Activated T-helper 1 cell treated with anti-CD3 and anti-CD28 coated beads, Interleukin-12 subunit alpha, Interleukin-12 subunit beta, Interleukin-2, Interleukin-4 antibody, amounts not matched to agents 30 ng/mL and 10 ng/mL and 1 ng/mL, durations not matched to agents 14 hours and 24 hours and 36 hours (primary cell): ENCODE measurements at places on chromosomes 2 and 18.
A peak's percentile ranks its signal among the peaks of the same experiment; 100 is the strongest.

- DNase-seq = no peak
Observed at GRCh38 chr18:79634186-79634585, 45.4 kb upstream of the CTDP1 start.

DNA sequence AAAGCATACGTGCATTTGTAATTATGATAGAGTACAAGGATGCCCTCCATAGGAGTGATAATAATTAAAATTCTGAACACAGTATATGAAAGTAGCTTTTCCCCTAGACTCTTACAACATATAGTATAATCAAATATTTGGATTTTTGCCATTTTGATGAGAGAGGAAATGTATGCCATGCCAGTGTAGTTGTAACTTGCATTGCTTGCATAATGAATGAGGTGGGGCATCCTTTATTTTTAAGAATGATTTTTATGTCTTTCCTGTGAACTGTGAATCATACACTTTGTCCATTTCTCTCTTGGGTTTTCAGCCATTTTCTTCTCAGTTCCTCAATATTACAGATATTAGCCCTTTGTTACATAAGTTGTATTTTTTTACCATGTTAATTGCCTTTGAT lies 197.5 kb downstream of the SCG2 start:
- DNase-seq = no peak

DNA sequence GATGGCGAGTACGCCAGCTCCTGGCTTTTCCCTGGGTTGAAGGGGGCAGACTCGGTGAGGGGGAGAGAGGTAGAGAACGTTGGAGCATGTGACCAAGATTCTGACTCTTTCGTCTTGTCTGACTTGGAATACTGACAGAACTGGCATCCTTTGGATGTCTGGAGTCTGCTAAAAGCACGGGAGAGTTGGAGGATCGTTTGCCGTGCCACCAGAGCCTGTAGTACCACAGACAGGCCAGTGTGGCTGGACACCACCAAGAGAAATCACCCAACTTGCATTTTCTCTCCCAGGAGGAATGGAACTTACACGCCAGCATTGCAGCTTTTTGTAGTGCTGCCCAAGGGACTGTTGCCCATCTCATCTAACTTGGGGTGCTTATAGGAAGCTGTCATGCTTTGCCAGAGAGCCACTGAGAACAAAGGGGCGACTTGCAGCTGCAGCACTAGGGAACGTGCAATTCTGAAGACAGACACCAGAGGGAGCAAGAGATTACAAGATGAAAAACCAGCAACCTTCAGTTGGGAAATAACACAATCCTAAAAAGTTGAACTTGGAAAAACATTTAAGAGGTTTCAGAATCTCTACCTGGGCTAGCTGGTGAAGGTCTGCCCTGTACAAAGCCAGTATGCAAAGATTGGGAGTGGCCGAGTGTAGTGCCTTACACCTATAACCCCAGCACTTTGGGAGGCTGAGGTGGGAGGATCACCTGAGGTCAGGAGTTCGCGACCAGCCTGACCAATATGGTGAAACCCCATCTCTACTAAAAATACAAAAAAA lies 24.1 kb downstream of the PSMG2 start:
- DNase-seq = peak; percentile 37

- no peak for DNase-seq
Observed at GRCh38 chr18:31426871-31427406, 20.6 kb upstream of the DSG3 start.

DNA sequence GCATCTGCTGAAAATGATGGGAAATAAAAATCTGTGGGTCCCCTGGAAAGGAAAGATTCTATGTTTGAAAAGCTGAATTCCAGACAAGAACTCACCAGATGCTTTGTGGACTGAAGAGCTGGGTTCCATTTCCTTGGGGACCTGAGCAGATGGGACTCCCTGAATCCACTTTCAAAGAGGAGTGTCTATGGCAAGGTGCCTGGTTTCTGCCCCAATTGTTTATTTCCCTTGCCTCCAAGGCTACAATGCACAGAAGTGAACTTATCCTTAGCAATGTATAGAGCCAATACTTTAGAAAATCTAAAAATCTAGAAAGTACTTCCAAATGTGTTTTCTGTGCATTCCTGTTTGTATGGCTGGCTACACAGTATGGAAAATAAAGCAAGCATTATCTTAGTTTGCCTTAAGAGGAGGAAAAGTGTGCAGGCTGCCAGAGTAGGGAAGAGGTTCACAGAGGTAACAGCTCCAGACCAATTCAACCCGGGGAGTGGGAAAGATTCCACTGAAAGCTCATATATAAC lies 420.5 kb downstream of the NRXN1 start:
- no peak for DNase-seq

- no peak for DNase-seq
Observed at GRCh38 chr2:240988146-240988545, 10.3 kb upstream of the SNED1 start.

GRCh38 chr2:48454504-48454903 lies 75.5 kb upstream of the STON1 start:
- no peak for DNase-seq

DNA sequence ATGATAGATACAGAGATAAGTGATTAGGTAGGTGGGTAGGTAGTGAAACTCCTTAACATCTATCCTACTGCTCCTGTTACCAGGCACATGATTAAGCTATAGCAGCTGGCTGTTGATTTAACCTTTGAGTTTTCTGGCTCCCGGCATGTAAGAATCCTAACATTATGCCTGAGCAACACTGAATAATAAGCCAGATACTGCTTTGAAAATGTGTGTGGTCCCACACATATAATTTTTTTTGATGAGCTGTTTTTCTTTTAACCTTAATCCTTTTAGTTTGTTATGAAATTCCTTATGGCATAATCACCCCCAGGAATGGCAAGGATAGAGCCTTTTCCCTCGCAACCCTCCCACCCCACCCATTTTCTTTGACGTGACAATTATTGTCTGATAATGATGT lies 104.2 kb upstream of the NEUROD1 start:
- DNase-seq = no peak

DNA sequence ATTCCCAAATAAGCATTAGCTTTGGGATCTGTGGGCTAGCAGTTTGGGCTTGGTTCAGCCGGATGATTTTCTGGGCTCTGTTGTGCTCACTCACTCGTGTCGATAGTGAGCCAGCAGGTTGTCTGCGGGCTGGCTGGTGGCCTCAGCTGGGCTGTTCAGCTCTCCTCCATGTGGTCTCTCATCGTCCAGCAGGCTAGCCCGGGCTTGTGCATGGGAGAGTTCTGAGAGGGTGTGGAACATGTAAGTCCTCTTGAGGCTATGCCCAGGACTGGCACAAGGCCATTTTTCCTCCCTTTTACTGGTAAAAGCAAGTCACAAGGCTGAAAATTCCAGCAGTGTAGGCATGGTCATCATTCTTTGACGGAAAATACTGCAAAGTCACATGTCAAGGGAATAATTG lies 38.5 kb downstream of the NTSR2 start:
- no peak for DNase-seq

DNA sequence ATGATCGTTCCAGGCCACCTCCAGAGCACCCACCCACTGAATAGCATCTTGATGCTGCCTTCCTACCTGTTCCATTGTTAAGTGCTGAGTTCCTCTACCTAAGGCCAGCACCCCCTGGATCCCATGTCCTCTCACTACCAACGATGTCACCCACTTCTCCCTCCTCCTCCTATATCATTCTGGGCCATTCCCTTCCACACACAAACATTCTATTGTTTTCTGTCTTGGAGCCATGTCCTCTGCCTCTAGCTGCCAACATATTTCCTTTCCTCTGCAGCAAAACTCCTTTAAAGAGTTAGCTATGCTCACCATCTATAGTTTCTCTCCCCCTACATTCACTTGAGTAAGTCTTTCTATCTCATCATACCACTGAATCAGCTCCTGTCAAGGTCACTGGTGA lies 64.0 kb upstream of the ACKR3 start:
- no peak for DNase-seq

DNA sequence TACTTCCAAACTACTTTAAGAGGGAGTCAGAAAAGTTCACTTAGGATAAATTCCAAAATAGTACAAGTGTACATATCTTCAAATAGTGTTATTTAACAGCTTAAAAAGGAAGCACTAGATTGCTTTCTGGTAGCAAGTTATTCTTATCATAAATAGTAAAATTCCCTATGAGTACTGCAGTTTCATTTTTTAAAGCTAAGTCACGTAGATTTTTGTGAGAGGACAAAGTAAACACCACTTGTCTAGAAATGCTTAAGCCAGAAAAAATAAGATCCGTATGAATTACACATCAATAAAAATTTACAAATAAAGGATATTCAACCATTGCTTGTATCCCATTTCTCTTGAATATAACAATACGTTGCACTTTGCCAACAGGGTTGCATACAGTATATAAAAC lies 19.2 kb downstream of the HNRNPLL start:
- no peak for DNase-seq

- no peak for DNase-seq
Observed at GRCh38 chr2:66069937-66070720, 364.8 kb upstream of the MEIS1 start.

GRCh38 chr18:40347261-40347660 lies 1607.8 kb upstream of the PIK3C3 start:
- no peak for DNase-seq

GRCh38 chr2:197057959-197058358 lies 131.5 kb upstream of the PGAP1 start:
- DNase-seq = no peak

DNA sequence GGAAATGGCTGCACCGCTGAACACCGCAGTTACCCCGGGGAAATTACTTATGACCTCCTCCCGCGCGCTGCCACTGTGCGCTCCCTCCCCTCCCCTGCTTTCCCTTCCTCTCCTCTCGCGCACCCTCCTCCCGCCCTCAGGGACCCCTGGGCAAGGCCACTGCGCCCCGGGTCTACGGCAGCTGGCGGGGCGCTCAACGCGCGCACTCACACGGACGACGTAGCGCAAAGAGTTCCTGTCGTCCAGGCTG lies 7.9 kb downstream of the ALPP start:
- DNase-seq = no peak
